ENCODE measurements at places on chromosomes 7 and 10. TPM values are rescaled to one million over a fixed set of nuclear protein-coding genes. Genes with fewer than 3 reads are reported as not detected.

The HGF gene
- not detected for polyA plus RNA-seq

The HEPACAM2 gene
- polyA plus RNA-seq = not detected

The EPO gene
- not detected for polyA plus RNA-seq

The PDZD8 gene
- polyA plus RNA-seq = 8.2 TPM

The HOXA7 gene
- 1.0 TPM for polyA plus RNA-seq

The NPFFR1 gene
- polyA plus RNA-seq = not detected

The MAT1A gene
- not detected for polyA plus RNA-seq

The RASA4B gene
- polyA plus RNA-seq = 7.4 TPM

The ZNF727 gene
- not detected for polyA plus RNA-seq

The GATAD1 gene
- 19.0 TPM for polyA plus RNA-seq

The ZNF117 gene
- polyA plus RNA-seq = 2.4 TPM

The BICC1 gene
- polyA plus RNA-seq = not detected

The ZNF398 gene
- 13.2 TPM for polyA plus RNA-seq

The WDR86 gene
- polyA plus RNA-seq = 0.54 TPM

The SLC26A3 gene
- polyA plus RNA-seq = not detected

The GIMAP5 gene
- polyA plus RNA-seq = 16.3 TPM

The AKR1D1 gene
- polyA plus RNA-seq = not detected

The CPA5 gene
- not detected for polyA plus RNA-seq

The SPOCK2 gene
- polyA plus RNA-seq = 65.5 TPM
